ENCODE measurements at places on chromosomes 3 and 15.

DNA sequence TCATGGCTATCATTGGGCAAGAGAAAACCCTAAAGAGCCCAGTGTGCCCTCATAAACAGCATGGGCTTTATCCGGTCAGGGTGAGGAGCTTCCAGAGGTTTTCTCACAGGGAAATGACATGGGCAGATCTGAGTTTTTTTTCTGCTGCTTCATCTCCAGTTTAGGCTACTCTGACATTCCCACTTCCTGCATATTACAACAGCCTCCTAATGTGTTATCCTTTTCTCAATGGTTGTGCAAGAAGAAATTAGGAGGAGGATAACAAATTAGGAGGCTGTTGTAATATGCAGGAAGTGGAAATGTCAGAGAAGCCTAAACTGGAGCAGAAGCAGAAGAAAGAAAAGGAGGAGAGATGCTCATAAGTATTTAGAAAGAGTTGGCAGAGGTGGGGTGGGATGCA, 175.6 kb downstream of the MTHFS start:
- no peak for DNase-seq

- no peak for DNase-seq
Observed at GRCh38 chr3:161548301-161548700, 51.7 kb downstream of the OTOL1 start.

DNA sequence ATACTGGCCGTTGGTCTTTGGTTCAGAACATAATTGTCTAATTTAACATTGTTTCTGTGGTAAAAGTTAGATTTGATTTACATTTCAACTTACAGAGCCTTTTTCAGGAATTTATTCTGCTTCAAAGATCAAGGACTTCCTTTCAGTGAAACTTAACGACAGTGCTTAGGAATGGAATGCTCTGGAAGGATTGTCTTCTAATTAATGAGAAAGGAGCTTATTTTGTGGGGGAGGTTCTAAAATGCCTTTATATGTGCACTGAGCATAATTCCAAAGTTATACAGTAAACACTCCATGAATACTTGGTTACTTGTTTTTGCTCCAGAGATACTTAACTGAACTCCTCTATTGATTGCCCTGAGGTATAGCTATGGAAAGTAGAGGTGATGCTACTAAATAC, 75.7 kb downstream of the CACNA1D start:
- DNase-seq, result no peak

GRCh38 chr15:75030023-75030413, 6.6 kb downstream of the PPCDC start:
- DNase-seq, result no peak

DNA sequence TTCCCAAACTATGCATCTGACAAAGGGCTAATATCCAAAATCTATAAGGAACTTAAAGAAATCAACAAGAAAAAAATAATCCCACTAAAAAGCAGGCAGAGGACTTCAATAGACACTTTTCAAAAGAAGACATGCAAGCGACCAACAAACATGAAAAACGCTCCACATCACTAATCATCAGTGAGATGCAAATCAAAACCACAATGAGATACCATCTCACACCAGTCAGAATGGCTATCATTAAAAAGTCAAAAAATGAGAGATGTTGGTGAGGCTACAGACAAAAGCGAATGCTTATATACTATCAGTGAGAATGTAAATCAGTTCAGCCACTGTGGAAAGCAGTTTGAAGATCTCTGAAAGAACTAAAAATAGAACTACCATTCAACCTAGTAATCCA, 20.2 kb downstream of the CFAP44 start:
- DNase-seq, result no peak

GRCh38 chr3:129130291-129130813, 8.7 kb upstream of the RAB43 start:
- no peak for DNase-seq

GRCh38 chr3:149366031-149366430, 11.4 kb downstream of the TM4SF1 start:
- no peak for DNase-seq

DNA sequence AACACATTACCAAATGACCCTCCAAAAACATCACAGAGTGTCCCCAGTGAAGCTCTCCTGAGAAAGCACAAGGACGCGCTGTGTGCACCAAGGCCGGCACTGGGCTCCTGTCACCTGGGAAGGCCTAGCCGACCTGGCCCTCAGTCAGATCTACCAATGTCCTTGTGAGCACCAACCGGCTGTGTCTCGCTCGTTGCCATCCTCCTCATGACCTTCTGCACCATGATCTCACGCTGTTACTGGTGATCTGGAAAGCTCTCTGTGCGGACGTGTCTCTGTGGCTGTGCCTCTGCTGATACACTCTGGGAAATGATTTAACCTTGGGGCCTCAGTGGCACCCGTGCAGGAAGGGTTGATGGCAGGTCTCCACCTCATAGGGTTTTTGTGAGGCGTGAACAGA, 24.2 kb downstream of the ZXDC start:
- DNase-seq, result no peak

GRCh38 chr15:52234596-52235541, 43.7 kb upstream of the GNB5 start:
- no peak for DNase-seq

DNA sequence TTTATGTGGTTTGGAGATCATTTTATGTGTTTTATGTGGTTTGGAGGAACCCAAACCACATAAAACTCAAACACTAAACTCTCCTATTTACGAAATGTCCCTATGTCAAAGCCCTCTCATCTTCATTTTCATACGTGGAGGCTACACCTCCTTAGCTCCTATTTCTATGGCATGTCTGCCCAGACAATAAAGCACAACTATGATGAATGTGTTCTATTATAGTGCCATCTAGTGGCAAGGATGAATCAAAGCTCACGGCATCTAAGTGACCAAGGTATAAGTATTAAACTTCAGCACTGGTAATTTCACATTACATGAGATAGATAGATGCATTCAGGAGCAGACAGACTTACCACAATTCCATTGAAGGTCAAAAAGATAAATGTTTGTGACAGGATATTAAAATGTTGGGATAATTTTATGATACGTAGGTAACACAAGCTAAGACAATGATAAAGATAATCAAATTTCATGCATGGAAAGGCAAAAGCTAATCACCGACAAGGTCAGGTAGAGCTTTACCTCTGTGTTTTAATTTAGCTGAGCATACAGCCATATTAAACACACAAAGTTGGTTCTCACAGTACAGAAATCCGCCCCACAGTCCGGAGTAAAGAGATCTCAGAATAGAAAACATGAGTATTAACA, 130.6 kb upstream of the FHIT start:
- no peak for DNase-seq

GRCh38 chr3:177929310-177929709, 606.9 kb upstream of the KCNMB2 start:
- no peak for DNase-seq

DNA sequence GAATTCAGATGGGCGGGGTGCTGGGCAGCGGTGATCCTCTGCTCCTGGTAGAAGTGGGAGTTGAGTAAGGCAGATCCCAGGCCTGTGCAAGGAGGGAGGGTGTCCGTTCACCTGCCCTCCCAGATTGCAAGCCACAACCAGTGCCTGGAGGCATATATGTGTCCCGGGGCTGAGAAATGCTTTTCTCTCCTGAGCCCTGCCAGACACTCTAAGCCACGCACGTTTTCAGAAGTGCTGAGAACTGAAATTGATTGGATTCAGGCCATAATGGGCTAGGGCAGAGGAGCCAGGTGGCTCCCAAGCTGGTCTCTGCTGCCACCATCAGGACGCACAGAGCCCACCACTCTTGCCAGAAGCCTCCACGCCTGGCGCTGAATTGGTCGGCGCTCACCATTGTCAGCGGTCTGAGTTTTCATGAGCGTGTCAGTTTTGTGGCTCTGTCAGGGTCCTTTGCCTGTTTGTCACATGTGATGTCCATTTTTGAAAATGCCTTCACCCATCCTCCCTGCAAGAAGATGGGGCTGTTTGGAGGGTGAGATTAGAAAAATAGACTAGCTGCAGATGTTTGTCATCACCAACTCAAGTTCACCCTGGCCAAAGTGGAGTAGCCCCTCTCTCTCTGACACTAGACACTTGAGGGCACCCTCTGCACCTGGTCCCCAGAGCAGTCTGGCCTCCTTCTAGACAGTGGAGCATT, 15.4 kb upstream of the BFSP2 start:
- no peak for DNase-seq

DNA sequence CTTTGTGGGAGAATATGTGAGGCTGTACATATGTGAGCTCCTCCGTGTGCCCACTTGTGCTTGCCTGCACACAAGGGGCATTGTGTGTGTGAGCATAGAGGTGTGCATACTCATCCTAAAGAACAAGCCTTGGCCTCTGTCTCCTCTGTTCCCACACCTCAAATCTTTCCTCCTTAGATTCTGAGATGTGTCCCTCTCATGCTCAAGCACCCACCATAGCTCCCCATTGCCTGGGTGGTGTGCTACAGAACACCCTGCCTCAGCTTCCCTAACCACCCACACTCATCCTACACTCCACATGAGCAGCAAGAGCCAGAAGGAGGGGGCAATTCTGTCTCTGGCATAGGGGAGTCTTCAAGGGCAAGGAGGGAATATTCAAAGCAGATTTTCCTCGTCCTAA, 27.7 kb downstream of the LINGO1 start:
- DNase-seq, result no peak

DNA sequence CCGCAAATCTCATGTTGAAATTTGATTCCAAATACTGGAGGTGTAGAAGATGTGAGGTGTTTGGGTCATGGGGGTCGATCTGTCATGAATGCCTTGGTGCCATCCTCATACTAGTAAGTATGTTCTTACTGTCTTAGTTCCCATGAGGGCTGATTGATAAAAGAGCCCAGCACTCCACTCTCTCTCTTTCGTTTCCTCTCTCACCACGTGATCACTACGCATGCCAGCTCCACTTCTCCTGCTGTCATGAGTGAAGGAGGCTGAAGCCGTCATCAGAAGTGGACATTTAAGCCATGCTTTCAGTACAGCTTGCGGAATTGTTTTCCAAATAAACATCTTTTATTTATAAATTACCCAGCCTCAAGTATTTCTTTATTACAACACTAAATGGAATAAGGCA, 6.1 kb downstream of the OR5H15 start:
- no peak for DNase-seq

- no peak for DNase-seq
Observed at GRCh38 chr3:120404876-120405275, 45.9 kb downstream of the FSTL1 start.

- no peak for DNase-seq
Observed at GRCh38 chr15:25787855-25788520, 75.1 kb downstream of the ATP10A start.

- DNase-seq, result peak; percentile 13
Observed at GRCh38 chr3:31105438-31106077, 211.1 kb upstream of the GADL1 start.

- DNase-seq, result no peak
Observed at GRCh38 chr3:146493761-146494160, 24.4 kb upstream of the PLSCR2 start.

- DNase-seq, result no peak
Observed at GRCh38 chr3:157075693-157076420, 84.1 kb downstream of the CCNL1 start.

DNA sequence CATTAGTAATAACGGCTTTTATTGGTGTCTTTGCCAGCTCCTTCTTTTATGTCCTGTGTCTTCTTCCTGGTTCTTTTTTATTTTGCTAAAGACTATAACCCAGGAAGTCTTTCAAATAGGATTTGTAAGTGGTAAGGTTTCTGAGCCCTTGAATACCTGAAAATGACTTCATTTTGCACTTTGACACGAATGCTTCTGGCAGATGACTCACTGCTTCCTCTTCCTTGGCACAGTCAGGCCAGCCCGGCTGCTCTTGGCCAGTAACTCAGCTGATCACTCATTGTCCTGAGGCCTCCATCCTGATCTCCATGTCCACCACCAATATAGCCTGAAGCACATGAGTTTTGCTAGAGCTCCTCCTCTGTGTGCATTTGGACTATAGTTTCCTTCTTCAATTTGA, 48.7 kb upstream of the NR2E3 start:
- no peak for DNase-seq

DNA sequence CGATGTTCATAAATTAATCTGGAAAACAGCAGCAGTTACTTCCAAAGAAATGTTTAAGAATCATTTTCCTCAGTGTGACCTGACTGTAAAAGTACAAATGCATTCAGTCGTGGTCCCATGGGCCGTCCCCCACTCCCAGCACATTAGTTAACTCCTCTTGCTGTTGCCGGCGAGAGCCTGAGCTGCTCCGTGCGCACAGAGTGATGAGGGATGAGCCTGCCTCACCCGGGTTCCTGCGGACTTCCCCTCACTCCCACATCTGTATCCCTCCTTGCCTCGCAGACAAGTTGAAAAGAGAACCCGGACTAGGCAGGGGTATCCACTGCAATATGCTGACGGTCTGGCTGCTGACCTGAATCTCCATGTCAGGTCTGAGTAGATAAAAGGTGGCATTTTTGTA, 861.7 kb upstream of the NR2F2 start:
- DNase-seq, result no peak

DNA sequence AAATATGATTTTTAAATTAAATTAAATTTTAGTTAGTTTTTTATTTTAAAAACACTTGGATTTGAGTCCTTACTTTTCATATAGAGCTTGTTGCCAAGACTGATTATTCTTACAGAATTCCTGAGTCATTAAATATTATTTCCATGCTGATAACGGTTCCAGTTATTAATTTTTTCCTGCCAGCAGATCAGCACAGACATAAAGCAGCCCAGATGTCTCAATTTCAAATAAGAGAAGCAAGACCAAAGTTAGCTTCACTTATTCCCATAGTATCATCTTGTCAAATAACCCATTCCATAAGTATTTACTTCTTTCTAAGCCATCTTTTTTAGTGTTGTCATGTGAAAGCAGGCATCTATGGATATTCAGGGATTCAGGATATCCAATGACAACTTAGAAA, 75.3 kb downstream of the SSR3 start:
- no peak for DNase-seq

DNA sequence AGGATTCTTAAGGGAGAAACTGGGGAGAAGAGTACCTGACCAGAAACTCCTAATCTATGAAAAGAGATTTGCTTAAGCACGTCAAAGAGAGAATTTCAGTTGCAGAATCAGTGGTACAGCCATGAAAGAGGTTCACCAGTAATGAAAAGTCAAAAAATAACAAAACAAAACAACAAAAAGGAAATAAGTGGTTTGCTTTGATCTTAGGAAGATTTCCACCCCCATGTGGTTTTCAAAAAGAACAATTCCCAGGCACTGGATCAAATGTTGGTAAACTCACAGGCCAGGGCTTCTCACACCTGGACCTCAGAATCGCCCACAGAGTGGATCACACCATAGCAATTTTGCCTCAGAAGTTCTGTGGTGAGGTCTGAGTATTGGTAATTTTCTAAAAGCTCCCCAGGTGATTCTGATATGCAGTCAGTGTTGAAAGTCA, 67.5 kb downstream of the TMEM39A start:
- no peak for DNase-seq

DNA sequence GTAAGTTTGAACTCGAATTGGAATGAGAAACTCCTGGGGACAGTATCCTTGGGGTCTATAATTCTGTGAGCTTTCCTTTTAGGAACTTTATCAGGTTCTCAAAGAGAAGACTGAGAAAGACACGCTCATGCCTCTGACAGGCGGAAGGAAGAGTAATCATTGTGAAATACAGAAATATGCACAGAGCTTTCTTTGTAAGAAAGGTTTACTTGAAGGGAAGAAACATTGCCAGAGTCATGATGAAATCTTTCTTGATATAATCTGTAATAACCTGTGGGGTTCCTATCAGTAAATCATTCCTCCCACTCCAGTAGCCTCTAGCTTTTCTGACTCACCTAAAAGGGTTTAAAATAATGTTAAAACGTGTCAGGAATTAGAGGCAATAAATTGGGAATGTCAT, 83.6 kb upstream of the CCDC39 start:
- DNase-seq, result no peak

- no peak for DNase-seq
Observed at GRCh38 chr3:105676621-105677300, 192.1 kb downstream of the CBLB start.
